ENCODE measurements at places on chromosomes 11 and 22. TPM values are rescaled to one million over a fixed set of nuclear protein-coding genes. Genes with fewer than 3 reads are reported as not detected.

The PLAAT5 gene
- not detected for polyA plus RNA-seq

The TUB gene
- polyA plus RNA-seq = 58.1 TPM

The PNPLA3 gene
- polyA plus RNA-seq = 0.11 TPM

The ADAMTS15 gene
- 0.07 TPM for polyA plus RNA-seq

The ADAMTS8 gene
- 3.2 TPM for polyA plus RNA-seq

The C11orf52 gene
- polyA plus RNA-seq = 1.7 TPM

The FOLR2 gene
- not detected for polyA plus RNA-seq

The NAALAD2 gene
- 10.0 TPM for polyA plus RNA-seq

The SYNGR1 gene
- polyA plus RNA-seq = 16.2 TPM

The BLID gene
- polyA plus RNA-seq = not detected

The PRRG4 gene
- polyA plus RNA-seq = 0.07 TPM

The PAMR1 gene
- not detected for polyA plus RNA-seq

The C11orf65 gene
- polyA plus RNA-seq = 2.8 TPM

The WNT7B gene
- 0.45 TPM for polyA plus RNA-seq

Measured in Purkinje cell (primary cell).